Progenitor cell of endocrine pancreas (in vitro differentiated cells): ENCODE measurements at places on chromosomes 2 and 18. TPM values are rescaled to one million over a fixed set of nuclear protein-coding genes. Genes with fewer than 3 reads are reported as not detected.

GRCh38 chr2:224027070-224027469 lies 12.0 kb downstream of the SERPINE2 start:
- DNase-seq: no peak

DNA sequence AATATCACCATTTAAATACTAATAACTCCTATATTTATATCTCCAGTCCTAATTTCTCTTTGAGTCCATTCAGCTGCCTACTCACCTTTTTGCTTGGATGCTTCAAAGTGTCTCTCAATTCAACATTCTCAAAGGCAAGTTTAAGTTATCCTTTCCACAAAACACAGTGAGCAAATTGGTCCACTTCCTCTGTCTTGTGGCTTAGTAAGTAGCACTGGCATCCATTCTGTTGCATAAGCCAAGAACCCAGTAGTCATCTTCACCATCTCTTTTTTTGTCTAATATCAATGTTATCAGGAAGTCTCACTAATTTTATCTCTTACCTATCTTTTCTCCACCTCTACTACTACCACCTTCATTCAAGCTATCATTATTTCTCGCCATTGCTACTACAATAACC lies 27.4 kb upstream of the IL1RL1 start:
- DNase-seq: no peak

DNA sequence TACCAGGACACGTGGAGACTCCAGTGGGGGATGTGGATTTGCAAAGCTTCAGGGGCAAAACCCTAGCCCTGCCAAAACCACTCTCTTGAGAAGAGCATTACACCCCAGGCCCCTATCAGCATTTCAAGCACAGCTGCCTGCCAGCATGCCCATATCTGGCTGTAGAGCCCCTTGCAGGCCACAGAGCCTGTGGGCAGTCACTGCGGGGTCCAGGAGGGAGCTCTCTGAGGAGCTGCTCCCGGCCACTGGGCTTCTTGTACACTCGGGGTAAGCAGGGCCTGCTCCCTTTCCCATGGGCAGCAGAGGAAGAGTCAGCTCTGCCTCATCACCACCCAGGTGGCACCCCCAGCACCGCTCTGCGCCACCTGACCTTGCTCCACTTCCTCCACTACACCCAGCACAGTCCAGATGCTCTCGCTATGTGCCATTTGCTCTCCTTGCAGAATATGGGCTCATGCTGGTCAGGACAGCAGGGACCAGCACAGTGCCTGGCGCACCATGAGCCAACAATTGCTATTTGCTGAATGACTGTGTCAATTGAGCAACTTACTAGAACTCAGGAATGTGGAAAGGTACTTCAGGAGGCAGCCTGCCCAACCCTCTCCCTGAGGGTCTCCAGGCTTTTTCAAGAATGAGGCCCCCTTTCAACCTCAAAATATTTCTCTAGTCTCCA lies 7.4 kb downstream of the CHST10 start:
- DNase-seq: no peak

- DNase-seq: no peak
Observed at GRCh38 chr2:119630121-119630520, 48.9 kb upstream of the TMEM177 start.

Gene TANC1
- 29.8 and 33.8 TPM in 2 replicates for total RNA-seq

Gene AGXT
- total RNA-seq: 1.0 and 1.2 TPM in 2 replicates

Gene LOXHD1
- 0.33 and 0.36 TPM in 2 replicates for total RNA-seq

Gene PSME4
- 63.9 and 69.9 TPM in 2 replicates for total RNA-seq
